ENCODE measurements at places on chromosomes 12 and 14.

DNA sequence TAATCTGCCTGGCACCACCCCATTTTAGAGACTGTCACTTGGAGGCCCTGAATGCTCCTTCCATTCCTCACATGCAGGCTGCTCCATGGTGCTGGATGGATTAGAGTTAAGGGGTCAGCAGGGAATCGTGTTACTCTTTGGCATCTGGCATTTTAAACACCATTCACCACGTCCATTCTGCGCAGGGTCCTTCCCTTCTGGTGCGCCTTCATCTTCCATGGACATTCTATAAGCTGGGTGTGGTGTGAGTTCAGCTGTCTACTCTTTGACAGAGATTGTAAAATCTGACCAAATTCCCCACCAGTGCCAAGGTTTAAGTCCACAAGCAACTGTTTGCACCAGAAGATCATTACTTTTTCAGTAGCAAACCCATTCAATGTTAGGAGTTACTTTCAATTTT is 47.8 kb downstream of the GIT2 start:
- DNase-seq, result no peak

- DNase-seq, result no peak
Measured at GRCh38 chr14:32186248-32186647, 15.6 kb upstream of the RNU6-7 start.

GRCh38 chr14:21999402-21999801 is 325.8 kb upstream of the OR4E1 start:
- DNase-seq, result no peak

GRCh38 chr14:72419226-72419775 is 474.6 kb downstream of the DPF3 start:
- DNase-seq, result no peak

GRCh38 chr12:53160673-53161072 is 19.8 kb upstream of the ZNF740 start:
- no peak for DNase-seq
